ENCODE measurements at places on chromosomes 5 and 9.
A peak's percentile ranks its signal among the peaks of the same experiment; 100 is the strongest.

- peak; percentile 81 for DNase-seq
Measured at GRCh38 chr5:142015781-142016533, 3.1 kb upstream of the GNPDA1 start.

GRCh38 chr9:87606841-87607521, 109.3 kb downstream of the DAPK1 start:
- DNase-seq: no peak

- DNase-seq: peak; percentile 27
Measured at GRCh38 chr9:11933926-11934325, 759.3 kb upstream of the TYRP1 start.

DNA sequence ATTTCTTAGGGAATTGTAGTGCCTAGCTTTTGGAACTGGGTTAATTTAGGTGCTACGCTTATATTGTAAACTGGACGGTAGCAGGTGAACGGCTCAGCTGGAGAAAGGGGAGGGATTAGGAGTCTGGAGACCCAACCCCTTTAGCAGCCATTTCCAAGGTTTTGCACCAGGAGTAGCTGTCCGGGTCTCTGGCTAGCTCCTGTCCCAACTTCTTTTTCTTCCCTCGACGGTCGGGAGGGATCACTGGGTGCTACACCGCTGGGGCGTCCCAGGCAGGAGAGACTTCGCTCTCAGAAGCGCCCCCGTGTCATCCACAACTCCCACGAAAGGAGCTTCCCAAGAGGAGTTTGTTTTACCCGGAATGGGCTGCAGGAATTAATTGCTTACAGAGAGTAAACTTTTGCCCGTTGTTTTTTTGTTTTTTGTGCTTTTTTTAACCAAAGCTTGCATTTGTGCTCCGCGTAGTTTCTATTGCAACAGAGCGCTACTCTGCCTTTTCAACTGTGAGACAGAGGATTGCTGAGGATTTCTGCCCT, 1640.9 kb upstream of the C9orf72 start:
- no peak for DNase-seq

DNA sequence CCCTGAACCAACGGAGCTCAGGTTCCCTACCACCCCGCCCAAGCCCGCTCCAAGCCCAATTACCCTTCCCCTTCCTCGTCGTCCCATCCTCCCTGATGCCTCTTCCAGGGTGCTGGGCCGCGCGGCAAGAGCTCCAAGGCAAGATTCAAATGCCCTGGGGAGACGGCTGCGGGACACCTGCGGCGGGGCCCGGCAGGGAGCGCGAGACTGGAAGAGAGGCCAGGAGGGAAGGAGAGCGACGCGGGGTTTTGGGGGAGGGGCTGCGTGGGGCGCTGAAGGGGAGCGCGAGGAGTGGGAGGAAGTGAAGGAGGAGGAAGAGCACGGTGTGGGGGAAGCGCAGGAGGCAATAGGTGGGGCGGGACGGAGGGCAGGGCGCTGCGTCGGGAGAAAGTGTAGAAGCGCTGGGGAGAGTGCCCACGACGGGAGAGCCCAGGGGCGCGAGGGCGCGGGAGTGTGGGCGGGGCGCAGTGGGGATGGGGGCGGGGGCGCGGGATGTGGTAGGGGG, 975 bp upstream of the NXNL2 start:
- DNase-seq: peak; percentile 75

DNA sequence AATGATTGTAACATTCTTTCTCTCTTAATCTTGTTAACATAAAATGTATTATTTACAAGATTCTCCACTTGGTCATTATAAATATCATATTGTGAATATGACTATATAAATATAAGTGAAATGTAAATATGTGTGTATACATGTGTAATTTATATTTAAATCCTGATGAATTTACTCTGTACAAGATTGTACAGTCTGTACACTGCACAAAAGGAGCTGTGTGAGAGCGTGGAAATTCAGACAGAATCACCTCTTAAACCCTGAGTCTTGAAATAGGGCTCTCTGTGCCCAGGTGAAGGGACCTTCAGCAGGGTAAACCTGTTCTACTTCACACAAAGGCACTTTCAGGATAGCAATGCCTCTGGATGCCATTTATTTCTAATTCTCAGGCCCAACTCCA, 456.0 kb downstream of the SEMA5A start:
- no peak for DNase-seq

Measured in NB4 (cell line).